ENCODE measurements at places on chromosomes 2 and 18. TPM values are rescaled to one million over a fixed set of nuclear protein-coding genes. Genes with fewer than 3 reads are reported as not detected.

Gene SPR
- 32.9 TPM for total RNA-seq

Gene WDR54
- total RNA-seq = 38.9 TPM

Gene PSD4
- total RNA-seq = 0.49 TPM

Gene XPO1
- 166 TPM for total RNA-seq

Gene SH2D6
- 0.16 TPM for total RNA-seq

Gene EVX2
- not detected for total RNA-seq

Gene MOGAT1
- total RNA-seq = not detected

Gene GAL3ST2
- total RNA-seq = not detected

Gene PAIP2B
- 0.65 TPM for total RNA-seq

Gene CKAP2L
- total RNA-seq = 4.5 TPM

Gene GNLY
- not detected for total RNA-seq

Gene PHLPP1
- 5.7 TPM for total RNA-seq

Gene TWIST2
- 0.16 TPM for total RNA-seq

Gene SLC30A3
- total RNA-seq = 34.7 TPM

Gene C2orf78
- not detected for total RNA-seq

Gene IL1RL1
- 3.3 TPM for total RNA-seq

Gene ASB18
- total RNA-seq = not detected

Gene UGT1A4
- total RNA-seq = not detected

Gene PCARE
- total RNA-seq = not detected

Gene SLC8A1
- 1.9 TPM for total RNA-seq

Gene KIF1A
- total RNA-seq = not detected

Gene SERPINB11
- total RNA-seq = not detected

Gene NAT8
- total RNA-seq = not detected

Gene LBX2
- total RNA-seq = 1.3 TPM

Gene CHRNA1
- total RNA-seq = 0.16 TPM

Gene RAPGEF4
- total RNA-seq = 11.8 TPM

Gene TNFAIP6
- 0.13 TPM for total RNA-seq

Gene MTLN
- 101 TPM for total RNA-seq

Gene TET3
- 2.6 TPM for total RNA-seq

Gene GALNT14
- total RNA-seq = 0.13 TPM

Gene RFTN2
- 7.8 TPM for total RNA-seq

Gene NCK2
- total RNA-seq = 93.1 TPM

Gene B3GNT7
- under 0.01 TPM for total RNA-seq

Gene RAB10
- 80.3 TPM for total RNA-seq

All from bladder microvascular endothelial cell (primary cell).